ENCODE measurements at places on chromosomes 12 and 14. TPM values are rescaled to one million over a fixed set of nuclear protein-coding genes. Genes with fewer than 3 reads are reported as not detected.

DNA sequence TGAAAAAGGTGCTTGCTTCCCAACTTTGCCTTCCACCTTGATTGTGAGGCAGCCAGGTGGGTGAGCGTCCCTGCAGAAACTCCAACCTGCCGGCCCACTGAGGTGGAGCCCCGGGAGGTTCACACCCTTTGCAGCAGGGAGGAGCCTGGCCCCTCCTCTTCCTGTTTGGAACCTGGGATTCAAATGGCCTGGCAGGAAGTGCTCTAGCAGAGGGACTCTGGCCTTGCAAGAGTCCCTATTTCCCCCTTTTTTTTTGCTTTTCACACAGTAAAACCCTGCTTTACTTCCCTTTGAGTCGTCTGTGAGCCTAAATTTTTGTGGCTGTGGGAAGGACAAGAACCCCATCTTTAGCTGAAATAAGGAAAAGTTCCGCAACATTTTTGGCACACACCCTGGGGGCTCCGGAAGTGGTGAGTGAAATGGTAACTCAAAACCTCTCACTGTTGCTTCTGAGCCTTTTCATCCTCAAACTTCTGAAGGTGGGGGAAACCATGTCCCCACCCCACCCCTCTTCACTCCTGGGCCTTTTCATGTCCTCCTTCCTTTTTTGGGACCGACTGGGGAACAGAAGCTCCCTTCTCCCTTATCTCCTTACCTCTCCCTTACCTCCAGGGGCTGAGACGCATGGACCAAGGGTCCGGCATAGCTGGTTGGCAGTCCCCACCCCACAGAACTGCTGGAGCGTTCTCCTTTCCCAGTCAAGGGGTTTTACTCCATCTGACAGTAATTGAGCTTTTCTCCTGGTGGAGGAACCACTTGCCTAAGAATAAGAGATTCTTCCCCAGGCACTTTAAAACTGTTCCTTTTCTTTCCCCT is 102.0 kb downstream of the KCNMB4 start:
- H3K4me3 ChIP-seq = no peak overlapping the region
- no peak for DNase-seq
- H3K4me1 ChIP-seq = no peaks in the 10 kb centered on the region

Gene MYF5
- not detected for total RNA-seq

Gene CARMIL3
- total RNA-seq = 0.42 TPM

Gene BCL11B
- total RNA-seq = 1.3 TPM

- H3K27ac ChIP-seq = no peak overlapping the region
- H3K4me1 ChIP-seq = no peaks in the 10 kb centered on the region
- peak; percentile 84 for DNase-seq
- H3K4me3 ChIP-seq = peak overlapping the region; percentile 87
Measured at GRCh38 chr12:30694412-30695198, 1.1 kb downstream of the IPO8 start.

DNA sequence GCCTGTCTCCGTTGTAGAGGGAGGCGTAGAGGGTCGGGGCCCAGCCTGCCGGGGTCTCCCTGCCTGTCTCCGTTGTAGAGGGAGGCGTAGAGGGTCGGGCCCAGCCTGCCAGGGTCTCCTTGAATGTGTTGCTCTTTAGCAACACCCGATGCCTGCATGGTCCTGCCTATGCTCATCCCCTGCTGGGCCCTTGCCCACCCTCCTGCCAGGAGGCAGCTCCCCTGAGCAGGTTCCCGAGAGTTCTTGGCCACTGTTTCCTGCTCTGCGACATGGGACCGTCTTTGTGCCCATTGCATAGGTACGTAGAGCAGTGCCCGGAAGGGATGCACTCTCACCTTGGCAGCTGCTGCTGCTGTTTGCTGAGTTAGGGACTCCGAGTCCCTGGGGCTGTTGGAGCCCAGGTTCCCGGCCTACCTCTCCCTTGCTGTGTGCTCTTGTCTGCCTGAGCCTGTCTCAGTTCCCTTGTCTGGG is 3.3 kb downstream of the KIF26A start:
- H3K27ac ChIP-seq = no peak overlapping the region
- no peaks in the 10 kb centered on the region for H3K36me3 ChIP-seq
- no peaks in the 10 kb centered on the region for H3K4me1 ChIP-seq
- DNase-seq = peak; percentile 69
- no peak overlapping the region for H3K4me3 ChIP-seq

Gene FAM234B
- total RNA-seq = 5.2 TPM

Gene BDKRB2
- 5.2 TPM for total RNA-seq
